ENCODE measurements at places on chromosomes 5 and 9.

DNA sequence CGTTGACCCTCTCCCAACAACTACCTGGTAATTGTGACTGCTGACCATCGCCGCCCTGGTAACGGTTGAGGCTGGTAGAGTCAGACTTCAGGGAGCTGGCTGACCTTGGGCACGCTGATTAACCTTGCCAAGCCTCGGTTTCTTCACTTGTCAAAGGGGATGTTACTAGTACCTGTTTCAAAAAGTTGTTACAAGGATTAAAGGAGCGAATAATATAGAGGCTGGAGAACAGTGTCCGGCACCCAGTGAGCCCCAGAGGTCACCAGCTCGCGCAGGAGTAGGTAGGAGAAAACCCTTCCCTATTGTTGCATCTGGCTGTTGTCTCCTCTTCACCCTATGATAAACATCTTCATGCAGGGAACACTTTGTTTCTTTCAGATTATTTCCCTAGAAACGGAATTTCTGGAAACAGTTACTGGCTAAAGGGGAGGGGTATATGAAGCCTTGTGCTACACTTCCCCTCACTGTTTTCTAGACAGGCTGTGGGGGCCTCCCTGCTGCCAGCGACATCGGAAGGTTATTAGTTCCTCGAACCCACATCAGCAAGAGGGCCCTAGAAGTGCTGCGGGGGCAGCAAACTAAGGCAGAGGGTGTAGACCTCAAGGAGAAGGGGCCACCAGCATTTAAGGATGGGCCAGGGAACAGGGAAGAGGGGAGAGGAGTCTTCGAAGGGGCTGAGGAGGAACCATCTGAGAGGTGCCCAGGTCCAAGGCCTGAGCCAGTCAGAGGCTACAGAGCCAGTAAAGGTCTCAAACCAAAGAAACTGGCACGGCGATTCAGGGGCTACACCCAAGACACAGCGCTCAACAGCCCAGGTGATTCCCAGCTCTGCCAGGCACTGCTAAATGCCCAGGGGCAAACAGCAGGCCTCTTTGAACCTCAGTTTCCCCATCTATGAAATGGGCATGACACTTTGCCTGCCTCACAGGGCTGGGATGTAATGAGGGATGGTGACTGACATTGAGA lies 37.6 kb downstream of the HRH2 start:
- DNase-seq: no peak

- DNase-seq: no peak
These were observed 110.7 kb downstream of the NR6A1 start for GRCh38 chr9:124660341-124660801.

DNA sequence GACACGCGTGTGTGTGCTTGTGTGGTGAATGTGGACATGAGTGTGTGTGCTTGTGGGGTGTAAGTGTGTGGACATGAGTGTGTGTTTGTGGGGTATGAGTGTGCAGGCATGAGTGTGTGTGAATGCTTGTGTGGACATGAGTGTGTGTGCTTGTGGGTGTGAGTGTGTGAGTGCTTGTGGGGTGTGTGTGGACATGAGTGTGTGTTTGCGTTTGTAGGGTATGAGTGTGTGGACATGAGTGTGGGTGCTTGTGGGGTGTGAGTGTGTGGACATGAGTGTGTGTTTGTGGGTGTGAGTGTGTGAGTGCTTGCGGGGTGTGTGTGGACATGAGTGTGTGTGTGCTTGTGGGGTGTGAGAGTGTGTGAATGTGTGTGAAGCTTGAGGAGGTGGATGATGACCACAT lies 29.8 kb upstream of the TIFAB start:
- no peak for DNase-seq

GRCh38 chr5:29337030-29337429 lies 1856.5 kb upstream of the CDH6 start:
- no peak for DNase-seq

DNA sequence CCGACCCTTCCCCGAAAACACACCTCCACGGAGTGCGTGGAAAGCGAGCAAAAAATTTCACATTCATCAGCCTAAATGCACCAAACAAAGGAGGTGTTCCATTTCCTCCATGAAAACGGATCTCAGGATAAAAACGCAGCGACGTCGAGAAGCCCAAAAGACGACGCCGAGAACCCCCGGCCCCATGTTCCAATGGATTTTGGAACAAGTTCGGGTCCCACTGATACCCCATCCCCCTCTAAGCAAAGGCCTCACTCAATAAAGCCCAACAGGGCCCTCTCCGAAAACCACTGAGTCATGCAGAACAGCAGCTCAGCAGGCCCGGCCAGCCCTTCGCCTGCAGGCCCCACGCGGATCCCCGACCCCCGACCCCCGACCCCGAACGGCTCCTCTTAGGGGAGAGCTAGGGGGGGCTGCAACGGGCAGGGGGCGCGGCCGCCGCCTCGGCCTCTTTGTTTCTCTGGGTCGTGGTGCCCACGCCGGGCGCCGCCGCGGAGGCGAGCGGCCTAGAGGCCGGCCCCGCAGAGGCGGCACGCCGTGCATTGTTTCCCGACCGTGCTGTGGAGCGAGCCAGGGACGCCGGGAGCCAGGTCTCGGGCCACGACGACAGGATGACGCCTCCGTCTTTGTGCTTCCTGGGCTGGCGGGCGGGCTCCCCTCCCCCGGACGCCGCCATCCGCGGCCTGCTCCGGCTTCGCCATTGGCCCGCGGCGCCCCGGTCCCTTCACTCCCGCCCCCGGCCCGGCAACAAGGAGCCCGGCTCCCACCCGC lies 915 bp downstream of the ZFAND5 start:
- DNase-seq: peak; percentile 62

DNA sequence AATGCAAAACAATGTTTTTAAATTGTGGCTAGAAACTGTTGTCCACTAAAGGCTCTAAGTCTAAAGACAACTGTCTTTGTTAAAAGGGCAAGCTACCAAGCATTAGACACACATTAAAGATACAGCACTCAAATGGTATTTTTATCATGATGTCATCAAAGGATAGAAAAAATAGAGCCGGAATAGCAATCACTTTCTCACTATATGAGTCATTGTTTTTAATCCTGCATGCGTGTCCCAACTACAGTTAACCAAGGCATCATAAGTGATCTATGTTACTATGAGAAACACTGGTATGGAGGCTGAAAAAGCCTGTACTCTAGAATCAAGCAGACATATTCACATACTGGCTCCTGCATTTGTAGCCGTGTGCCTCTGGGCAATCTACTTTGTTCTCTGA lies 1.9 kb upstream of the PJA2 start:
- DNase-seq: peak; percentile 26

DNA sequence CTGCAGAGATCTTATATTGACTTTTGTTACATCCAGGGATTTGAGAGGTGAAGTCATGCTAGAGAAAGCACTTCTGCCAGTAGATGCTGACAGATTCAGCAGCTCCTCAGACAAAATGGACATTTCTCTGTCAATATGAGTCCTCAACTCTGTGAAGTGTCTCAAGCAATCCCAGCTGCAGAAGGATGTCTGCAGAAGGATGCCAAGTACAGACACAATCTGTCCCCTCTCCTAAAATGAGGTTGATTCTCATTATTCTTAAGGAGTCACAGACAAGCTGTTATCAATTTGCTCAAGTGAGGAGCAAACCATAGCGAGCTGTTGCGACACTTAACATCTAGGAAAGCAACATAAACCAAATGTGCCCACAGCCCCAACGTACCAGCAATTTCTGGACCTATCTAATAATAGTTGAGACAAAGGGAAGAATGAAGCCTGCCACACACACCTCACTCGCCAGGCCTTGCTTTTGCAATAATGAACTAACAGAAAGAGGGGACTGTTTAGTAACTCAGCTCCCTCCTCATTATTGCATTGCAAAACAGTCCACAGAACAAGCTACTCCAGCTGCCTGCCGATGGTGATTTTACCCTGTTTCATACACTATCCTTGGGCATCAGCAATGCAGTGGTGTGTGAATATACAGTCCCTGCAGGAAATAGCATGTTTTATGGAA lies 364.2 kb upstream of the PDE4D start:
- DNase-seq: no peak

- DNase-seq: no peak
These were observed 107.3 kb upstream of the WWC1 start for GRCh38 chr5:168184103-168184502.

DNA sequence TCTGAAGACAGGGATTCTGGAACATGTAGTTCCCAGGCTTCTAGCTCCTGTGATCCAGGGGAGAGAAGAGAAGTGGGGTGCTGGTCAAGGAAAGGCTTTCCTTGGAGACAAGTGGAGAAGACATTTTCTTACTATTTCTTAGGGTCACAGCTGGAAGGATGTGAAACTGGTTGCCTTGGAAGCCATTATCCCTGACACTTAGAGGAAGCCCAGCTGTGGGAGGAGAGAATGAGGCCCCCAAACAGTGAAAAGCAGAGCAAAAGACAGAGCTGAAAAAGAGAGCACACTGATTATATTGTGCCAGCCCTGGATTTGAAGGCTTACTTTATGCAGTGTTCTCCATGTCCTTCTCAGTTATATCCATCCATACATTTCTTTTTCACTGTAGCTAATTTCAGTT lies 17.5 kb upstream of the SHB start:
- DNase-seq: no peak

GRCh38 chr5:94524841-94525697 lies 93.3 kb downstream of the KIAA0825 start:
- DNase-seq: peak; percentile 53

DNA sequence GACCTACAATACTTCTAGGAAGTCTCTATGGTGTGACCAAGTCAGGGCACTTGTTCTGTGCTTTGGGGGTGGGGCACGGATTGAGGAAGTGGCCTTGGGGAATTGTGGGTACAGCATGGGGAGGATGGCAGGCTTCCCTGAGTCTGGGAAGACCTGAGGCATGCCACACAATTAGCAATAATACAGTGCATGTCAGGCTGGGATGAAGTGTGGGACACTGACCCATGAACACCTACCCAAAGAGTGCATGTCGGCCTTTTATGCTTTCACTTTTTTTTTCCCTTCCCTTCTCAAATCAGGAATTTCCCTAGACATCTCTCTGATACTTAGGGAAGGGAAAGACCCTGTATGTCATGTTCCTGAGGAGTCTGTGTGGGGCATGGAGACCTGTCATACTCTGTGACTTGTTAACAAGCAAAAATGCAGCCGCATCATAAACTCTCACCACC lies 146.4 kb downstream of the PALM2AKAP2 start:
- DNase-seq: no peak

DNA sequence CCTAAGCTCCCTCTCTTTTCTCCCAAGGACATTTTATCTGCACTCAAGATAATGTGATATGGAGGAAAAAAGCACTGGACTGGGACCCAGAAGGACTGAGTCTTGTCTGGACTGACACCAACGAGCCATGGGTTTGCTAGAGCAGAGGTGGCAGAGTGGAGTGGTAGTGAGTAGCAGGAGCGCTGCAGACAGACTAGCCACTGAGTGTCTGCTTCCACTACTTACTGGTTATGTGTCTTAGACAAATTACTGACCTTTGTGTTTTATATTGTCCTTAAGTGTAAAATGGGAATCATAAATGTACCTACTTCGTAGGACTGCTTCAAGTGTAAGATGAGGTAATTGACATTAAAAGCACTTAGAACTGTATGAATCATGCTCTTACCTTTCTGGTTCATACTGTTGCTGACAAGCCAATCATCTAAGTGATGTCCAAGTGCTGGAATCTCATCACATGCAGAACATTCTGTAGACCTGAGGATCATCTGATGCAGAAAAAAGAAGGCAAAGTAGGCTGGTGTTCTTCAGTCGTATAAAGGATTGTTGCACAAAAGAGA lies 12.5 kb upstream of the PRLR start:
- DNase-seq: no peak

DNA sequence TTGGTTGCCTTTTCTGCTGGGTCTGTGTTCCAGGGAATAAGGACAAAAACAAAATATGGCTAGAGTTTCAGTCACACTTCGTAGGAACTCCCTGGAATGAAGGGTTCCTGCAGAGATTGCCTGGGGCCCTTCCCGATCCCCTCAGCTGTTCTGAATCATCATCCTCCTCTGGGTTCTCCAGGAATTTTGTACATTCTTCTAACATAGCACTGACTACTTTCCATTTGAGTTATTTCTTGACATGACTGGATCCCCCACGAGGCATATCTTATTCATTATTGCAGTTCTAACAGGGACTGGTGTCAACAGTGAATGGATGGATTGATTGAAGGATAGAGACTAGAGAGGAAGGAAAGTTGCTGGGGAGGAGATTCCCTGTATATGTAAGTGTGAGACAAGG lies 49.2 kb upstream of the TNC start:
- DNase-seq: no peak

GRCh38 chr5:137753691-137754187 lies 424 bp downstream of the HNRNPA0 start:
- peak; percentile 48 for DNase-seq

GRCh38 chr9:121454972-121455371 lies 44.7 kb downstream of the GGTA1 start:
- no peak for DNase-seq

GRCh38 chr5:55634209-55634805 lies 77.8 kb downstream of the SLC38A9 start:
- DNase-seq: no peak

DNA sequence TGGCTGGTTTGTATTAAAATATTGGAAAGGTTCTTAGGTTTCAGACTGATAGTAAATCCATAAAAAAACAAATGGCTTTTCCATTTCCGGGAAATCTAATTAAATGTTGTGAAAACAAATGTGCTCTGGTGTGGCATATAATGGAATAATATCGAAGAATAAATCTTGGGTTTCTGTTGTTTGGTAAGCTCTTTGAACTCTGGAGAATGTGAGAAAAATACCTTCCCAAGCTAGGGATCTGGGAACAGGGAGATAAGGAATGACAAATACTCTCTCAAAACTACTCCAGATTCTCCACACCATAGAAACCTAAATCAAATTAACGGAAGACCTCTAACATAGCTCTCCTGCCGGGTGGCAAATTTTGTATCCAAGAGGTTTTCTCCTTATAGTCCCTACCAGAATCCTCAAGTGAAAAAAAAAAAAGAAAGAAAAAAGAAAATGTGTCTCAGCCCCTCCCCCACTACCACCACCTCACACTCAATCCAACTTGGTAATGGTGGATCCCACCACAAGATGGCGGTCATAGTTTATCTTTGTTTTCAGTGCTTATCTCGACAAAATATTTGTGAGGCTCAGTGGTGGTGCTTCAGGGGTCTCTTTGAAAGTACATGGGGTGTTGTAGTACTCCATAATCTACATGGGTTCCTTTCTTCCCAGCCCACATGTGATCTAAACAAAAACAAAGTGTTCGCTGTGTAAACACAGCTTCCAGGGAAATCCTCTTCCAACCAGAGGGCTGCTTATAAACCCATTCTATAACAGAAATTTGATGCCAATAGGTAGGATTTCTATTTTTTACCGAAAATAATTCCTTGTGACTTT lies 54.5 kb upstream of the FST start:
- DNase-seq: peak; percentile 17

- DNase-seq: no peak
These were observed 47.0 kb upstream of the EGFLAM start for GRCh38 chr5:38211354-38211710.

DNA sequence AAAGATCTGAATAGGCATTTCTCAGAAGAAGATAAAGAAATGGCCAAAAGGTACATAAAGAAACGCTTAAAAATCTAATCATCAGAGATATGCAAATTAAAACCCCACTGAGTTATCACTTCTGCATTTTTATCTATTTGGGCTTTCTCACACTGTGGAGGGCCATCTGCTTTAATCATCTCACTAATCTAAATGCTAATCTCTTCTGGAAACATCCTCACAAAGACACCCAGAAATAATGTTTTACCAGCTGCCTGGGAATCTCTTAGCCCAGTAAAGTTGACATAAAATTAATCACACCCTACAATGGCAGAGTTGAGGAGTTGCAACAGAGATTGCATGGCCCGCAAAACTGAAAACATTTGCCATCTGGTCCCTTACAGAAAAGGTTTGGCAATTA lies 407.9 kb upstream of the CYLC2 start:
- DNase-seq: no peak

All from activated CD4-positive, alpha-beta T cell treated with anti-CD3 and anti-CD28 coated beads, Interleukin-2, Interleukin-4, amounts not matched to agents 100 ng/mL and 50 ng/mL, durations not matched to agents 16 hours and 8 hours (primary cell).